ENCODE measurements at places on chromosomes 11 and 22.

- peak; percentile 50 for DNase-seq
Measured at GRCh38 chr22:48491451-48491941, 1336.2 kb downstream of the BRD1 start.

DNA sequence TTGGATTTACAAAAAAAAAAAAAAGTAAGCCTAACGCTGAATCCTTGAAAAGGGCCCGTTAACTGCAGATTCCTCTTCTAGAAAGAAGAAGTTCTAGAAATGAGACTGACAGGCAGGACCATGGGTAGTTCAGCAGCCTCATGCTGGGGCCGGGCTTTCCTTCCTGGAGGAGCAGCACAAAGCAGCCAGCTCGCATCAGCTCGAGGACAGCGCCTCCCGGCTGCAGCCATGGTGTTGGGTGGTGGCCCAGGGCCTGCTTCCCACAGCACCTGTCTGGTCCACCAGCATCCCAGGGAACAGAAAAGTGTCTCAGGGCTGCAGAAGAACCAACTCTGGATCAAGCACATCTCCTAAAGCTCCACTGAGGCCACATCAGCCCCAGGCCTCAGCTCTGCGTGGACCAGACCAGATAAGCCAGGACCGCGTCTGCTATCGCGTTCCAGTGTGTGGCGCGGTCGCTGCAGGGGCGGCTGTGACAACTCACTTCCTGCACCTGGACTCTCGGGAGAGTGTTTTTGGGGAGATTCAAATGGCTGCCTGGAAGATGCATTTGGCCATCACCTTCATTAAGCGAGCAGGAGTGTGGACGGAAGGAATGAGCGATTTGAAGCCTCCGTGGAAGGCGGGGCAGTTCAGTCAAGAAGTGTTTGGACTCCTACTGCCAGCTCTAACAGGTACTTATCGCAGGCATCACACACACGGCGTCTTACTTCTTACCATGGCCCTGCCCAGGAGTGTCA lies 53.5 kb downstream of the MYH9 start:
- DNase-seq, result no peak

DNA sequence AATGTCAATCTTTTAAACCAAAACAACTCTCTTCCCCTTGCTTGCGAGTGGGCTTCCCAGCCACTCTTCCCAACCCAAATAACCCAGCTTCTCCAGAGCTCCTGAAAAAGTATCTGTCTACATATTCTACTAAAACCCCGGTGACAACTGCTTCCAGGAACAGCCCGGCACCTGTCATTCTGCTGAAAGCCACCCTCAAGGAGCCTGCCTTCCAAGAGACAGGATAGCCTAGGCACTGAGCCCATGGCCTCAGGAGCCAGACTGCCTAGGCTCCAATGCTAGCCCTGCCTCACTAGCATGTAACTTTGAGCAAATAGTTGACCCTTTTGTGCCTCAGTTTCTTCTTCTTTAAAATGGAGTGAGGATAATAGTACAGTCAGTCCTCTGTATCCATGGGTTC lies 459.8 kb downstream of the SOX6 start:
- DNase-seq, result no peak

GRCh38 chr11:114075891-114076441 lies 16.5 kb downstream of the ZBTB16 start:
- DNase-seq, result no peak

GRCh38 chr11:61023086-61023965 lies 51.8 kb downstream of the CD6 start:
- no peak for DNase-seq

DNA sequence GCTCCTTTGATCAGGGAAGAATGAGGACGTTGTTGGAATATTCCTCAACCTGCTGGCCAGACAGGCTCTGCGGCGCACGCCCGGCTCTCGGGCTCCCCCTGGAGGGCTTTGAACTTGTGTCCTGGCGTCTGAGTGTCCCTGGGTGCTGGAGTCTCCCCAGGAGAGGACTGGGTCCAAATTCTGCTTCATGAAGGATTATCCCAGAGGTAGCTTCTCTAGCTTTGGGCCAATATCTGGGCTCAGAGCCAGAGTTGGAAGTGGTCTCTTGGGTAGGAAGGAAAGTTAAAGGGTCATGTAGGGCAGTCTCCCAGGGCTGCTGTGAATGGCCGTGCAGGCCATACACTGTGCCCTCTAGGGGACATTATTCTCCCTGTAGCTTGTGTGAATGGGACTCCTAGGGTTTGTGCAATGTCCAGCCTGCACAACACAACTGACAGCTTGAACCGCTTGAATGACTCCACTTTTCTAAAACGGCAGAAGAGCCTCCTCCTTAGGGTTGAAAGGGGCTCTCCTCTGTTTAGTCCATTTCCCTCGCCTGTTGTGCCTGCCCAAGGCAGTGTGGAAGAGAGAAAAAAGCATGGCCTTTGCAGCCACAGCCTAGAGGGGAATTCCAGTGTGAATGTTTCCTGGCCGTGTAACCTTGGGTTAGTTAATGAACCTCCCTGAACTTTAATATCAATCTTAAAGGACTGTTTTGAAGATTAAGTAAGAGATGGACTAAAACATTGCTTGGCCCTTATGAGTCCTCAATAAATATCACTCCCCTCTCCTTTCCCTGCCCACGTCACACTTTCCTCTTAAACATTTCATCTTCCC lies 111.2 kb upstream of the THY1 start:
- DNase-seq, result peak; percentile 71
